ENCODE measurements at places on chromosomes 4 and X.

- DNase-seq, result no peak
These were observed 70.1 kb upstream of the HPGD start for GRCh38 chr4:174592256-174592984.

DNA sequence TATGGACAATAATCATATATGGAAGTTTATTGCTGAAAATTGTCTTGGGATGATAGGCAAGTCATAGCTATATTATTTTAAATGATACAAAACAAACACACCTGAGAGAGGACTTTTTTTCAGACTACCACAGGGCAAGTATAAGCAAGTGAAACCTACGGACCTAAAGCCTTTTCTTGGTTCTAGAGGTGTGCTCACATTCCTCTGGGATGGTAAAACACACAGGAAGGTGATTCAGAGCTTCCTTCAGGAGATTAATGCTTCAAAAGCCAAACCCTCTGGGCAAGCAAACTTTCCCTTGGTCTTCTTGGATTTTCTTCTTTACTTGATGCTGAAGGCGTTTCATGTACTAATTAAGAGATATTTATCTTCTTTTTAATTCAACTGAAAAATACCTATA is 60.1 kb upstream of the ACSL4 start:
- DNase-seq, result no peak

GRCh38 chr4:41509451-41509866 is 28.5 kb upstream of the LIMCH1 start:
- DNase-seq, result no peak

DNA sequence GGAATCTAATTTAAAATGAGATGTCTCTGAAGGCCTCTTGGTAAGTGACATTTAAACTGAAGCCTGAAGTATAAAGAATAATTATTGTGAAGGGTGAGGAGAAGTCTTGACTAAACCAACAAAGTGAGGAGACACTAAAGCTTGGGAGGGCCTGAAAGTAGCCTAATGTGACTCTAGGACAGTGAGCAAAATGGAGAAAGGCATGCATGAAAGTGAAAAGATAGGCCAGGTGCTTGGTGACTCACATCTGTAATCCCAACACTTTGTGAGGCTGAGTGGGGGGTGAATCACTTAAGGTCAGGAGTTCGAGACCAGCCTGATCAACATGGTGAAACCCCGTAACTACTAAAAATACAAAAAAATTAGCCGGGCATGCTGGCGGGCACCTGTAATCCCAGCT is 46.9 kb upstream of the SMARCAD1 start:
- no peak for DNase-seq

DNA sequence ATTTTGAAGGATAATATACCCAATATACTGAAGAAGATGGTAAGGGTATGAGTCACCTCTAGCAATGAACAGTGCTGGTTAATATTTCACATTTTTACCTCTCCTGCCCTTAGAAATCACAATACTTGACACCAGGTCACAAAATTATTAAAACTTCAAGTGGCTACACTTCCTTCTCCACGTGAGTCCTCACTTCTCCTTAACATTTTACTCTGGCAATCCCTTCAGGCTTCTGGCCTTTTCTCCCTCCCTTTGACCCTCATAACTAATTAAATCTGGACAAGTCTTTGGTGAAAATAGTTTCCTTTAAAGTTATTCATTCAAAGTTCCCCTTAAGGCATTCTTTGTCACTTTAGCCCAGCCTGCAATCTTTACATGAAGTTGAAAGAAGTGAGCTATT is 190.4 kb downstream of the UNC5C start:
- DNase-seq, result no peak

GRCh38 chr4:155639704-155640523 is 26.7 kb upstream of the GUCY1A1 start:
- DNase-seq, result no peak

- no peak for DNase-seq
These were observed 16.2 kb downstream of the RCHY1 start for GRCh38 chr4:75498041-75498440.

DNA sequence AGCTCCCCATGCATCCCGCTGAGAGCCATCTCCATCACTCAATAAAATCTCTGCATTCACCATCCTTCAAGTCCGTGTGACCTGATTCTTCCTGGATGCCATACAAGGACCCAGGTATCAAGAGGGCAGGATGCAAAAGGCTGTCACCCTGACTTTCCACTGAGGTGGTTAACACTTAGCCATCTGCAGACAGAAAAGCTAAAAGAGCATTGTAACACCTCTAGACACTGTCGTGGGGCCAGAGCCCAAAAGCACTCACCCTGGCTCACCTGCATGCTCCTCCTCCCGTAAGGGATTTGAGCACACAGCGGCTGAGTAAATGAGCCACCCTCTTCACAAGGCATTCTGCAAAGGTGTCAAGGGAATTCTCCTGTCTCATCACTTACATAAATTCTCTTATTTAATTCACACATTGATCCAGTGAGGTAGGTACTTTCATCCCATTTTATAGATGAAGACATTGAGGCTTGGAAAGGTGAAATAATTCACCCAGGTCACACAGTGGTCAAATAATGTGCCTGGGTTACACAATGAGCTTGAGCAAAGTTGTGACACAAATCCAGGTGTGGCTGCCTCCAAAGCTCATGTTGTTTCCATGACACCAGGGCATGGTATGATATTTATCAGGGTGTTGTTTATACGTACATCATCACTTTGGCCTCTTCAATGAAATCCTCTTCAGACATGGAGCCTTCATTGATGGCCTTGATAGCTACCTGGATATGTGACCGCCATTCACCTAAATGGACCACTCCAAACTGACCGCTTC is 48.0 kb downstream of the TXK start:
- no peak for DNase-seq

DNA sequence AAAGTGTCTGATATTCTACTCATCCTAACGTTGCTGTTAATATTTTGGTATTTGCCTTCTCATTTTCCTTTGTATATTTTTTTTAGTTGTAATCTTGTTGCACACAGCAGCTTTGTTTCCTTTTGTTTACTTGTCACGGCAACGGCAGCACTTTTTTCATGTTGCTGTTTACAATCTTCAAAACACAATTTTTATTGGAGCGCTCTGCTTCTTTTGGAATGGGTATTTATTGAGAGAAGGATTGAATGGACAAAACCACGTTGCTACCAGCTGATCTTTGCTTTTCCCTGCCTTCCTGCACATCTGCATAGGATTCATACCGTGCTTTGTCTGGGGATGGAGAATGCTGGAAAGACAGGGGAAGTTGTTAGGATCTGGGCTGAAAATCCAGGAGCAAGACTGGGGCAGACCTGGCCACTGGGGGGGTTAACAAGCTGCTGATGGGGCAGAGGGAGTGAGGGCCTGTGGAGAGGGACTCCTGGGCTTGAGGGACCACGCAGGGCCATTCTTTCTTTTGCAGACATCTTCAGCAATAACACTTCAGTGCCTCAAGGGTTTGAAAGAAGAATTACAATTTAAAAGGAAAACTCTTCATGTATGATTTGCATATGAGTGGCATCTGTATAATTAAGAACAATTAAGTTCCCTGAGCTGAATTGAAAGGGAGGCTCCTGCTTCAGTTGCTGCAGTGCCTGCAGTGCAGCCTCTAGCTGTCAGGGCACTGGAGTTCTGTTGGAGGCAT is 69.8 kb downstream of the TMEM131L start:
- no peak for DNase-seq

GRCh38 chr4:168900080-168900479 is 110.0 kb downstream of the CBR4 start:
- no peak for DNase-seq

DNA sequence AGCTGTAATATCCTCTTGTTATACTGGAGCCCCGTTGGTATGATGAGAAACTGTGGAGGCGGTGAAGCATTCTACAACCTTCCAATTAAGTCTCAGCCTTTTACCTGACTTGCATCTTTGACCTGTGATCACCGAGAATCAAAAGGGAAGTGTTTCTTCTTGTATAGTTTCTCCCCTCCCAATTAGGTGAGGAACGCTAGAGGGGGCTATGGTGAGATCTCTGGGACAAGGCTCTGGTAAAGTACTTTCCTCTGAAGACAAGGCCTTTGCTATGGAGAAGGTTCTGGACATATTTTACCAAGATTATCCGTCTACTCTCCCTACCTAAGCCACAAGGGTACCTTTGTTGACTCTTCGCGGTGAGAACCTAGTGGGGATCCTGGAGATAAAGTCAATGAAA is 111.3 kb downstream of the CBLL2 start:
- DNase-seq, result no peak

DNA sequence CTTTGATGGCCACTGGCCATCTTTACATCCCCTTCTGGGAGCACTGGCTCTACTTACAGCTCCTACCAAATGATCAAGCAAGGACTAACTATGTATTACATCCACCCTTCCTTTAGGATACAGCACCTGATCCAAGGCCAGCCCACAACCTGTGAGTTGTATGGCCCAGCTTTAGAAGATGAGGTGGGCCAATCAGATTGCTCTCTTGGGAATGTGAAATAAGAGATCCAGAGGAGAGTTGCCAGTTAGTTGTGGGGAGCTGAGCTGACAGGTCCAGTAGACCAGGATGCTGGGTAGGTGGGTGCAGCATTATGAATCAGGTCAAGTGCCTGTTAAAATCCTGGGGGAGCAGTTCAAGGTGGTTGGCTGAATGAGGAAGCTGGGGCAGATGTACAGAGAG is 111.5 kb downstream of the GNL3L start:
- DNase-seq, result no peak

DNA sequence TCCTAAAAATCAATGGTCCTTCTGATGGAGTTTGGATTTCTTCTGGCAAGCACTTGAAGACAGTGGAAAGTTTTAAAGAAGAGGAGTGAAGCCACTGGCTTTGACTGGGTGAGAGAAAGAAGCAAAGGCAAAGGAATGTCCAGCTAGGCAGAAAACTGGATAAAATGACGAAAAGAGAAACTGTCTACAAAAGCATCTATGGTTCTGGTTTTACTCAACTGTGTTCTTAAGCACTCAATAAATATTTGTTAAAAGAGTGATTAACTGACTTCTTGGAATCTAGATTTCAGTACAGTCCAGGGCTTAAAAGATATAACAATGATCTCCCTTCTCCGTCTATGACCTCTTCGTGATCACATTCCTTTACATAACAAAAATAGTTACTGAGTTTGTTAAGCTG is 52.4 kb downstream of the PACRGL start:
- no peak for DNase-seq

- no peak for DNase-seq
These were observed 208.0 kb downstream of the PRDM5 start for GRCh38 chr4:120714417-120715010.

DNA sequence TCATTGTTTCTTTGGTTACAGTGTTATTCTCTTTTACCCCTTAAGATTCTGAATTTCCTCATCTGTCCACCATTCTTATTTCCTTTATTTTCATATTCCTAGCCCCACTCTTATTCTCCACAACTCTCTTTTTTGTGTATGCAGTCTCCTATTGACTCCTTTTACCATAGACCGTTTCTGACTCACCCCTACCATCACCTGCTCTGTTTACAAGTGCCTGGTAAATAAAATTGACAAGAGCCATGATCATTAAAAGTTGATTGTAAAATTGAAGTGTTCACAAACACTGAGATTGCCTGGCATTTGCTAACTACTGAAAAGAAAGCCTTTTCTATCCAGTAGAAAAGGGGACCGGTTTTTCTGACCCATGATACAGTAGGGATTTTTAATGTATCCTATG is 54.4 kb downstream of the MRPL1 start:
- DNase-seq, result no peak

DNA sequence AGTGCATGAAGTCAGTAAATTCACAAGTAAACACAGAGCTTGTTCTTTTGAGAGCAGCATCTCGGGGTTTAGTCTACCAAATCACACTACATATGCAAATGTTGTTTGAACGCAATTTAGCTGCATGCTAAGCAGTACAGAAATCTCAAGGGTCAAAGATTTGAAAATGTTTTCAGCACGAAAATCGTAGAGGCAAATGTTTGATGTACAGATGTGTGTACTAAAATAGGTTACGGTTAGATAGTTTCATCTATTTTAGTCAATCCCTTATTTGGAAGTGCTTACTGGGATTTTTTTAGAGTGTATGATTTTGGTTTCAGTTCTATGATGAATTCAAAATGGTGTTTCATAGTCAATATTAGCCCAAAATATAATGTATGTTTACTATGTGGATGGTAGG is 1928.2 kb upstream of the TENM3 start:
- no peak for DNase-seq

DNA sequence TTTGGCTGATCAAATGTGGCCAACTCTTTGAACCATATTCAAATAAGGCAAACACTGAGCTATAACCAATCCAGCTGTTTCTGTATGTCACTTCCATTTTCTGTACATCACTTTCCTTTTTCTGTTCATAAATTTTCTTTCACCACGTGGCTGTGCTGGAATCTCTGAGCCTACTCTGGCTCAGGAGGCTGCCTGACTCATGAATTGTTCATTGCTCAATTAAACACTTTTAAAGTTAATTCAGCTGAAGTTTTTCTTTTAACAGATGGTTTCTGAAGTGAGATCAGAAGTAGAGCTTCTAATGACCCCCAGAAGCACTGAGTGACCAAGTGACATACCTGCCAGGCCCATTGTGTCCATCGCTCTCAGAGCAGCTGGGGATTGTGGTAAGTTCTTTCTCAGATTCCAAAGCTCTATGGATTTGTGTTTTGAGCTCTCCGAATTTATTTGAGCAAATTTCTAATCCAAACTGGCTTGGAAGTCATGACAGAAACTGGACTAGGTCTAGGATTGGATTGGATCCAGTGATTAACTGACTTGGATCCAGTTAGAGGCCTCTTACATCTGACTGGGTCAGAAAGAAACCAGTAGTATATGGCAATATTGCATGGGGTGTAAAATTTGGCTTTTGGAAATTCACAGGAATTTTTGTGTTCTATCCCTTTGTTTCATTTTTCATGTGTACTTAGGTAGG is 121.2 kb upstream of the BANK1 start:
- no peak for DNase-seq

GRCh38 chr4:11427121-11427996 is 1.3 kb downstream of the HS3ST1 start:
- no peak for DNase-seq

DNA sequence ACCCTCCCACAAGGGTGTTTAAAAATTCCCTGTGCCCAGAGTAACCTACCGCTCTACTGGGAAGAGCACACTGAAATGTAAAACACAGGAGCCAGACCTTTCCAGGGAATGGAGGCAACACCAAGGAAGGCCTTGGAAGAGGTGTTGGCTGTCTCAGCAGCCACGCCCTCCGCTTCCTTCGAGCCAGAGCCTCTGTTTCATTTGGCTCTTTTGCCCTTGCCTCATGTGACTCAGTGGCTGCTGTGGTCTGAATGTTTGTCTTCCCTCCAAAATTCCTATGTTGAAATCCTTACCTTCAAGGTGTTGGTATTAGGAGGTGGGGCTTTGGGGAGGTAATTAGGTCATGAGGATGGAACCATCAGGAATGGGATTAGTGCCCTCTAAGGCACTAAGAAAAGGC is 11.3 kb downstream of the SCD5 start:
- no peak for DNase-seq
